ENCODE measurements at places on chromosomes 2 and 18.

GRCh38 chr18:2104620-2105462 is 466.5 kb downstream of the METTL4 start:
- H3K4me1 ChIP-seq, result no peaks in the 10 kb centered on the region
- DNase-seq, result peak; percentile 50
- no peaks in the 10 kb centered on the region for H3K36me3 ChIP-seq
- H3K27ac ChIP-seq, result no peak overlapping the region
- H3K4me3 ChIP-seq, result no peak overlapping the region

- H3K27ac ChIP-seq, result no peak overlapping the region
- no peaks in the 10 kb centered on the region for H3K36me3 ChIP-seq
- H3K4me3 ChIP-seq, result no peak overlapping the region
- H3K27me3 ChIP-seq, result no peaks in the 10 kb centered on the region
These were observed 24.5 kb upstream of the MMADHC start for GRCh38 chr2:149612122-149612521.

DNA sequence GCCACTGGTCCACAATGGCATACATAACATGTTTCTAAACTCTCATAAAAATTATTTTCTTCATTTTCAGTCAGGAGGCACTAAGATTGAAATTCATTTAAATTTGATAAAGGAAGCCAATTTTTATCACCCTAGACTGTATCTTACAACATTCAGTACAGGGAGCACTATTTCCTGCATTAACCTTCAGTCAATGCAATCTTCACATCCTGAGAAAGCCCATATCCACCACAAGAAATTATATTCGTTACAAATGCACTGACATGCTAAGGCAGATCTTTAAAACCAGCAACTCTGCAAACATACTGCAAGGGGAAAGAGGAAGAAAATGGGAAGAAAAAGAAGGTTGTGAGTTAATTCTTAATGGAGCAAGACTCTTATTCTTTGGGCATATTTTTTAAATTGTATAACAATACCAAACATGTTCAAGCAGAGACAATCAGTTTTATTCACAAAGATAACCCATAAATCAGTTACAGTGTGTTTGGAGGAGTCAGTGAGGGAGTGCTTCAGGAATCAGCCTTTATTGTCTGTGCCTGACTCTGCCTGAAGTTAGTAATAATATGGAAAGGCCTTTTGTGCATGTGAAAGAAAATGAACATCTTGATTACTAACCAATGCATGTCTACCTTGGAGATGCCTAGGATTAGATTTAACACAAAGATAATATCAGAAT is 370.1 kb downstream of the FBXO15 start:
- no peaks in the 10 kb centered on the region for H3K36me3 ChIP-seq
- no peaks in the 10 kb centered on the region for H3K27me3 ChIP-seq
- no peak for DNase-seq
- no peak overlapping the region for H3K27ac ChIP-seq

- H3K27ac ChIP-seq, result no peak overlapping the region
- H3K27me3 ChIP-seq, result no peaks in the 10 kb centered on the region
- H3K36me3 ChIP-seq, result no peaks in the 10 kb centered on the region
- no peaks in the 10 kb centered on the region for H3K4me1 ChIP-seq
- no peak overlapping the region for H3K4me3 ChIP-seq
These were observed 1541.9 kb upstream of the PIK3C3 start for GRCh38 chr18:40413160-40413559.

GRCh38 chr18:9910661-9911060 is 3.2 kb upstream of the VAPA start:
- no peak overlapping the region for H3K27ac ChIP-seq
- DNase-seq, result no peak
- no peaks in the 10 kb centered on the region for H3K27me3 ChIP-seq
- H3K36me3 ChIP-seq, result no peaks in the 10 kb centered on the region
- no peaks in the 10 kb centered on the region for H3K4me1 ChIP-seq

- H3K27me3 ChIP-seq, result no peaks in the 10 kb centered on the region
- DNase-seq, result no peak
These were observed 531.9 kb downstream of the PARD3B start for GRCh38 chr2:205077159-205077558.

GRCh38 chr2:217090024-217090473 is 230.2 kb upstream of the TNP1 start:
- no peak overlapping the region for H3K4me3 ChIP-seq
- no peak for DNase-seq

- no peak overlapping the region for H3K4me3 ChIP-seq
- no peak for DNase-seq
- H3K36me3 ChIP-seq, result no peaks in the 10 kb centered on the region
- H3K27me3 ChIP-seq, result no peaks in the 10 kb centered on the region
- H3K27ac ChIP-seq, result no peak overlapping the region
These were observed 152.4 kb downstream of the ZFP36L2 start for GRCh38 chr2:43074052-43074451.

DNA sequence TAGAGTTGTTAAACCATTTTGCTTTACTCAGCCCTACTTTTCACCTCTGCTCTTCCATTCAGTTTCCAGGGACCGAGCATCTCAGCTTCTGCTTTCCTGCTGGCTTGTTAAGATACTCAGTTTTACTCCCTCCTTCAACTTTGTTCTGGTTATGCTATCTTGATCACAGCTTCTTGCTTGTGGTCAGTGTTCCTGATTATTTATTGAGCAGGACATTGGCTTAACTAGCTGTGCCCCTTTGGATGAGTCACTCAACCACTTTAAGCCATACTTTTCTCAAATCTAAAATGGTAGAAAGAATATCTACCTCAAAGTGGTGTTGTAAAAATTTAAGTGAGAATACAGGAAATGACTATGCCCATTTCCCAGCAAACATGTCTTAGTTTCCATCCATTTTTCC is 124.0 kb downstream of the KYNU start:
- H3K4me1 ChIP-seq, result no peaks in the 10 kb centered on the region
- H3K36me3 ChIP-seq, result no peaks in the 10 kb centered on the region
- DNase-seq, result no peak
- H3K27ac ChIP-seq, result no peak overlapping the region

DNA sequence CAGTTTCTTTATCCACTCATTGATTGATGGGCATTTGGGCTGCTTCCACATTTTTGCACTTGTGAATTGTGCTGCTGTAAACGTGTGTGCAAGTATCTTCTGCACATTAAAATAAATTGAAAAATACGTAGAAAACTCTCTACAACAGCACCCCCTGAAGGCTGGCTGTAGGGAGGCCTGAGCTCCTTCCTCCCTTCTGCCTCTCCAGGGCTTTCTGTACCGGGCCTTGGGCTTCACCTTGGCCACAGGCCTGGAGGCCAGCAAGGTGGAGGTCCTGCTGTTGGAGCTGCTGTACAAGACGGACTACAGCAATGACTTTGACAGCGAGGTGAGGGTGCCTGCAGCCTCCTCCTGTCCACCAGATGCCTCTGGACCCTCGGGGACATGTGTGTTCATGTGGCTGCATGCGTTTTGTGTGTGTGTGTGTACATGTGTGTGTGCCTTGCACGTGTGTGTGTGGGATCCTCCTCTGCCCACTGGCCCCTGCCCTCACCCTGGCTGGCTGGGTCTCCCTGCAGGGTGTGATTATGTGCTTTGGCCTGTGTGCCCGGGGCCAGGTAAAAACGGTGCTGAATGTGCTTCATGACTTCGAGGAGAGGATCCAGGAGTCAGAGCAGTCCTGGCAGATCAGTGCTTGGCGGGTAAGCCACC is 29.2 kb downstream of the MROH2A start:
- no peak for DNase-seq
- H3K27me3 ChIP-seq, result no peaks in the 10 kb centered on the region
- H3K36me3 ChIP-seq, result no peaks in the 10 kb centered on the region
- no peaks in the 10 kb centered on the region for H3K4me1 ChIP-seq
- no peak overlapping the region for H3K4me3 ChIP-seq

DNA sequence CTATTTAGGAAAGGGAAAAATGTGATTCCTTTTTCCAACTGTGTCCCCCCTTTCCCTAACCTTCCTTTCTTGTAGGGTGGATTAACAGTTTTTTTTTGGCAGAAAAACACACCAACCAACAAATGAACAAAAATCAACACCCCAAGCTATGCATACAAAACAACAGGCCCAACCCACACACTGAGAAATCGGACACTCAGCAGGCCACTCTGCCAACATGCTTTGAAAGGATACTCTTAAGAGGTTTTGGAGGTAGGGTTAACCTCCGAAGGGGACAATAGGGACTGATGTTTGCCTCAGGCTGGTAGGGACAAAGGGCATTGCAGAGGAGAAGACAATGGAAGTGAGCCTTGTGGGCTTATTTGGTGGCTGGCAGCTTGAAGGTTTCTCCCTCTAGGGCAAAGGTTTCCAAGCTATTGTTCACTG is 33.1 kb upstream of the POLE4 start:
- no peaks in the 10 kb centered on the region for H3K4me1 ChIP-seq
- no peaks in the 10 kb centered on the region for H3K27me3 ChIP-seq

GRCh38 chr2:70835643-70836042 is at the start of gene CD207:
TSS of gene CD207 (minus strand) at chr2:70835816. CDS start at chr2:70835776, 40 bp downstream.
- H3K27me3 ChIP-seq, result no peaks in the 10 kb centered on the region
- H3K4me1 ChIP-seq, result no peaks in the 10 kb centered on the region
- H3K4me3 ChIP-seq, result no peak within 1 kb of the TSS
- no peak within 1 kb of the TSS for H3K27ac ChIP-seq
- H3K36me3 ChIP-seq, result no peaks in the 10 kb centered on the region
